CD4-positive, alpha-beta T cell treated with Interleukin-1 beta for 1 hour (primary cell): ENCODE measurements at places on chromosomes 1 and 21.

- no peak for DNase-seq
Observed at GRCh38 chr1:189627427-189627826, 850.2 kb downstream of the BRINP3 start.

DNA sequence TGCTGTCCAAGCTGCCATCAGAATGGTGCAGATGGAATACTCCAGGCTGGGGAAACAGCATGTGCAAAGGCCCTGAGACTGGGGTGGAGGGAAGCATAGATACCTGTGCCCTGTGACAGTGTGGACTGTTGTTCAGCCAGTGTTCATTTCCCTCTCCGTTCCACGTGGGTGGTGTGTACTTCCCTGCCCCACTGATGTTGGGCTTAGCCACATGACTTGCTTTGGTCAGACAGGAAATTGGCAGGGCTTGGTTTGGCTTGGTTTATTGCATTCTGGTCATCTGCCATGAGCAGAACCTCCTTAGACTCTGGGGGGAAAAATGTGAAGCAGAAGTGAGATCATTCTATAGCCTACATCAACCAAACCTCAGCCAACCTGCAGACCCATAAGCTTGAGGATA is 102.4 kb upstream of the IGSF21 start:
- no peak for DNase-seq

GRCh38 chr1:175671066-175671465 is 72.3 kb downstream of the TNR start:
- DNase-seq = no peak

- peak; percentile 29 for DNase-seq
Observed at GRCh38 chr1:155893389-155894142, 17.6 kb downstream of the RIT1 start.

GRCh38 chr1:92749024-92749634 is 35.8 kb downstream of the EVI5 start:
- peak; percentile 36 for DNase-seq

GRCh38 chr1:25704267-25704691 is 87.7 kb downstream of the MAN1C1 start:
- DNase-seq = peak; percentile 15

GRCh38 chr21:34745557-34746255 is 76.9 kb downstream of the CLIC6 start:
- peak; percentile 68 for DNase-seq

DNA sequence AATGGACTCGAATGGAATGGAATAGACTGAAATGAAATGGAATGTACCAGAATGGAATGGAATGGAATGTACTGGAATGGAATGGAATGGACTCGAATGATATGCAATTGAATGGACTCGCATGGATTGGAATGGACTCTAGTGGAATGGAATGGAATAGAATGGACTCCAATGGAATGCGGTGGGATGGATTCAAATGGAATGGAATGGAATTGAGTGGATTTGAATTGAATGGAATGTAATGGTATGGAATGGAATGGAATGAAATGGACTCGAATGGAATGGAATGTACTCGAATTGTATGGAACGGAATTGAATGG is 99.6 kb upstream of the FBXO28 start:
- DNase-seq = no peak

- no peak for DNase-seq
Observed at GRCh38 chr1:13945856-13946255, 245.9 kb downstream of the PRDM2 start.

- DNase-seq = no peak
Observed at GRCh38 chr1:10121688-10122087, 88.7 kb upstream of the KIF1B start.

DNA sequence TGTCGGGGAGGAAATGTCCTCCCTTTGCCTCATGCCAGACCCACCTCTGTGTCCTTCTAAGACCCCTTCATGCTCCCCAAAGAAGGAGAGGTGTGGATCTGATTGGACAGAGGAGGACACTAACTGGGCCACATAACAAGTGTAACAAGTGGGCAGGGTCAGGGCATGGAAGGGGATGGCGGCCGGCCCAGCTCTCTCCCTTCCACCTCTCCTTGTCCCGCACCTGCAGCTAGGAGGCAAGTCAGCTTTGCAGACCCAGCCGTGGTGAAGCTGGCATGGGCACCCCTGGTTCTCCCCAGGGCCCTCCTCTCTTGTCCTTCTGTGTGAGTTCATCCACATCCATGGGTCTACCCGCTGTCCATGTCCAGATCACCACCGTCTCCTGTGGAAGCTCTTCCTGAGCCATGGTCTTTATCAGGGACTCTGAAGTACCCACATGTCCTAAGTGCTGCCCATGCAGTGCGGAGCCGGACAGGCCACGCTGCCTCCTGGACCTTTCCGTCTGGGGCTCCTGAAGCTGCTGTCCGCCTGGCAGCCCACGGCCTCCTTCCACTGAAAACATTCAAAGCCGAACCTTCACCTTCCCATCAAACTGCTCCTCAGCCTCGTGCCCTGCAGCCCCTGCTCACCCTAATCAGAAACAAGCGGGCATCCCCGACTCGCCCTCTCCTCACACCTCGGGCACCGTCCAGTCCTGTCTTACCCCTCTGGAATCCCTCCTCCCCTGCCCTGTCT is 460.5 kb downstream of the PTPRU start:
- DNase-seq = no peak

DNA sequence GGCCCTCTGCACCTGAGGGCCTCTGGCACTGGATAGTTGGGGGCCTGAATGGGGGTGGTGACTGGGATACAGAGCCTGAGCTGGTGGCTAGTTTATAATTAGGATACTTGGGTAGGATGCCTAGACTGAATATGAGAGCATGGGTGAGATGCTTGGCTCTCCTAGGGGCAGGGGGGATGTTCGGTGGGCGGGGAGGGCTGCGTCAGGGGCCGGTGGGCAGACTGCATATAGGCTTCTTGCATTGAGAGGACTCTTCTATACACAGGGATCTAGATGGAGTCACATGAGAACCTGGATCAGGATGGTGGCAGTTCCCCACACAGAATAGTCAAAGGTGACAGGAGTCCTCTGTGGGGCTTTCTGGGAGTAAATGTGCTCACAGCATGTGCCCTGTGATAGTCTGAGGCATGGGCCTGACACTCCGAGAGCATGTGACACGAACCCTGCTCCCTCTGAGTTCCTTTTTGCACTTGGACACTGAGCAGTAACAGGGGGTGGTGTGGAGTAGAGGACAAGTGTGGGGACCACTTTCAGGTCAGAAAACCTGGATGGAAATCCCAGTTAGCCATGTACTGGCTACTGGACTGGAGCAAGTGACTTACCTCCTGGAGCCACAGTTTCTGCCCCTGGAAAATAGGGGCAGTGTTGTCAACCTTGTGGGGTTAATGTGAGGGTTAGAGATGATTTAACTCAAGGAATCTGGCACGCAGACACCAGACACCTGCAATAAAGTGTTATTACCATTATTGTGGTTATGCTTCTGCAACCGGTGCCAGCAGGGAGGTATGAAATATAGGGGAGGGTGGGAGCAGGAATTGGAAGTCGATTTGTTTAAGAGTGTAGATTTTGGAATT is 2.2 kb downstream of the MAP7D1 start:
- DNase-seq = no peak

GRCh38 chr1:178065250-178065649 is 28.7 kb upstream of the RASAL2 start:
- no peak for DNase-seq

DNA sequence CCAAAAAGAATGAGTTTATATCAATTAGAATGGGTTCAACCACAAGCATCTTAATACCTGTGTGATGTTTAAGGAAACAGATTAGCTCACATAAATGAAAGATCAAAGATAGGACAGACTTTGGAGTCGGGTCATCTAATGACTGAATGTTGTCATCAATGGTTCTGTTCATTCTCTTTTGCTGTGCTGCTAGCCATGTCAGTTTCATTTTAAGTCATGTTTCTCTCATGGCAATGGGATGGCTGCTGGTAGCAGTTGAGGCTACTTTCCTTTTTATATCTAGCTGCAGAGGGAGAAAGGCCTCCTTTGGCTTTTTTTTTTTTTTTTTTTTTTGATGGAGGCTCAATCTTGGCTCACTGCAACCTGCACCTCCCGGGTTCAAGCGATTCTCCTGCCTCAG is 86.9 kb upstream of the SPAG17 start:
- no peak for DNase-seq

- DNase-seq = no peak
Observed at GRCh38 chr21:41350436-41351155, 11.2 kb upstream of the MX2 start.
